ENCODE measurements at places on chromosomes 5 and 9.

GRCh38 chr9:136185066-136185465 is 19.9 kb downstream of the LHX3 start:
- no peak for DNase-seq

DNA sequence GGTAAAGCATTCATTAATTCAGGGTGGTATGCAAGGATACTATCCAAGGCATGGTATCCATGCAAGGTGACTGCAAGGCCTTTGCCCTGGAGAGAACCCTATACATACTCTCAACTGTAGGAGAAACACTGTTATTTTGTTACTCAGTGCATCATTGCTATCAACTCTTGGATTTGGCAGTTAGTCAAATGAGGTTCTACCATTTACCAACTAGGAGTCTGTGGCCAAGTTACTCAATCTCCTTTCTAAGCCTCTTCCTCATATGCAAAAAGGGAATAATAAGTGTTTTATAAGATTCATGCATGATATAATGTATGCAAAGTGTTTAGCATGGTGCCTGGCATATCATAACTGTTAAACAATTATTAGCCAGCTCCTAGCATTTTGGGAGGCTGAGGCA is 4.0 kb downstream of the PCDHGC3 start:
- no peak for DNase-seq

DNA sequence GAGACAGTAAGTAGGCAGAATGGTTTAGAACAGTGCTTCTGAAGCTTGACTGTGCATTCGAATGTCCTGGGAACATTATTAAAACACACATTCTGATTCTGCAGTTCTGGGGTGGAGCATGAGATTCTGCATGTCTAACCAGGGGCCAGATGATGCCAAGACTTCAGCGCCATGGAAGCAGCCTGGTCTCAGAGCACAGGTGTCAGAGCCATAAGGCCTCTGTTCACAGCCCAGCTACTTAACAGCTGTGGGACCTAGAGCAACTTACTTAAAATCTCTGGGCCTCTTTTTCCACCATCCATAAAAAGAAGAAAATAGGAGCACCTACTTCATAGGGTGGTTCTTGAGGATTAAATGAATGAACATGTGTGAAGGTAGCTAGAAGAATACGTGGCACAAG is 84.0 kb downstream of the GNAQ start:
- no peak for DNase-seq

DNA sequence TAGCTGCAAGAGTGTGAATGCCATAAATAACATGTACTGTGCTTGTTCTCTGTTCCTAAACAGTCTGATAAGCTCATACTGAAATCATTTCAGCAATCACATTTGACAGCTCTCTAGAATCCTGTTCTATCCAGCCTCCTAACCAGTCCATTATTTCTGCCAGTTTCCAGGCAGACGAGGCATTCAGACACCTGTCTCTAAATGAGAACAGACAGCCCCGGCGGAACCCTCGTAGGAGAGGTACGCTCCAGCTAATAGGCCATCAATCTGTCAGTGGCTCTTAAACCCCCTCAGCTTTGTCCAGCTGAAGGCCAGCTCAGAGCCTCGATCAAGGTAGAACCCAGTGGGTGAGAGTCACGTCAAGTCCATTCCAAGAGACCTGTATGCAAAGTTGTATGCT is 272.3 kb downstream of the GLIS3 start:
- DNase-seq: no peak

DNA sequence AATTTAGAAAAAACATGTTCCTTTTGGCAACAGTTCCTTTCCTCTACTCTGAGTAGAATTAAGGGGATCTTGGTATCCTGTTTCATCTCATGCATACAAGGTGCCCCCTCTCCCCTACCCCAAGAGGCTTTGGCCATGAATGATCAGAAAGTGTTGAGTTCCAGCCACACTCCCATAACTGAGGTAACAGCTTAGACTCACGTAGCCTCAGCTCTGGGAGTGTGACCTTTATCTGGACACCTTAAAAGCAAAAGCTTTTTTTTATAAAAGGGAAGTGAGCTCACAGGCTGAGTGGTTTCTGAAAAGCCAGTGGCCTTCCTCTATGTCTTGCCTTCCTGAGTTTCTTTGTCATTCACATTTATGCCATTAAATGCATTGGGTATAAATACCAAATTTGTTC is 900 bp upstream of the HAVCR2 start:
- DNase-seq: no peak

- no peak for DNase-seq
Measured at GRCh38 chr9:90009447-90009846, 404.6 kb downstream of the GADD45G start.

GRCh38 chr9:18457510-18457909 is 16.4 kb upstream of the ADAMTSL1 start:
- no peak for DNase-seq

GRCh38 chr5:369151-369868 is 47.8 kb downstream of the AHRR start:
- peak; percentile 71 for DNase-seq

- peak; percentile 49 for DNase-seq
Measured at GRCh38 chr5:175654807-175655206, 3.1 kb upstream of the HRH2 start.

DNA sequence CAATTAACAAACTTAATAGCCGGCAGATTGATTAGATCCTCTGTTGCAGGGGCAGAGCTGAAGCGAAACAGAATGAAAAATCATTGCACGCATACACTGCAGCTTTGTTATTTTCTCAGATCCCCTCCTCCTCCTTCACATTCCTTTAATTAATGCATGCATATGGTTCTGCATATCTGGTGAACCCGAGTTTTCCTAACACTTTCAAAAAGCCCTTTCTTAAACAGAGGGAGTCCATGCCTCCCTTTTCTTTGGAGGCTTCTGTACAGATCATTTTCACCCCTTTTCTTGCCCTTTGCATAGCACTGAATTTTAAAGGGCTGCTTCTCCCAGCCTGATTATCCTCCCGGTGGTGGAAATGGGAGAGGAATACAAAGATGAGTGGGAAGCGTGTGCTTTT is 136.6 kb upstream of the TBCA start:
- no peak for DNase-seq

DNA sequence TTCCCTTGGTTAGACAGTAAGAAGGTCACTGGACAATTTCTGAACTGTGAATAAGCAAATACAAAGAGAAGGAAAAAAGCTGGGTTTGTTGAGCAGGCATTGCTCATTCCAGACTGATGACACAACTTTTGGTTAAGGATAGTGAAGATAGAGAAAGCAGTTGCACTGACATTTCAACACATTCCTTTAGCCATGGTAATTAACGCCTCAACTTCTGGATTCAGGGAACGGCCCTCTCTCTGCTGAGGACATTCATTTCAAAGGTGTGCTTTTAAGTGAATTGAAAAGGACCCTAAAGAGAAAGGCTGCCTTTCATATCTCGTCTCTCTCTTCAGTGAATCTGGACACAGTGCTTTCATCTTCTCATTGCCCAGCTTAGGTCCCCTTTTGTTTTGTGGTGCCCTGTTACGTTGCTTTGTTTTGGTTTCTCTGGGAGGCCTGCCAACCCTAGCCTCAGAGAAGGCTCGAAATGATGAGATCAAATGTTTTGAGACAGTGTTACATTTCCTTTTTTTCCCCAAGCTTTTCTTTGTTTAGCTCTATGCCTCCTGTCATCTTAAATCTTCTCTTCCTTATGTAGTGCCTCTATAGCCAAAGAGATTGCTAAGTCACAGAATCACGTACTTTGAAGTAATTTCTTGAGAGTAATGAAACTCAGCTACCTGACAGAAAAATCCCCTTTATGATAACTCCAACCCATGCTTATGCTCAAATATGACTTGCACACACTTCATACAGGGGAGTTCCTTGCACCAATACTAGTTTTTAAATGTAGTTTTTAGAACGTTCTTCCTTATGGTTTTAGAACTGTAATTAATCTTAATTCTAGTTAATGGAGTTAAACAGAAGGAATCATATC is 94.4 kb upstream of the IFNE start:
- DNase-seq: no peak
